ENCODE measurements at places on chromosomes 7 and 10. TPM values are rescaled to one million over a fixed set of nuclear protein-coding genes. Genes with fewer than 3 reads are reported as not detected.

CPA1 gene
- not detected for total RNA-seq

ZNF727 gene
- 1.8 TPM for total RNA-seq

CCDC172 gene
- not detected for total RNA-seq

MEOX2 gene
- 18.0 TPM for total RNA-seq

FAM221A gene
- total RNA-seq, result 1.5 TPM

CFAP43 gene
- 0.31 TPM for total RNA-seq

OGDHL gene
- 0.26 TPM for total RNA-seq
